ENCODE measurements at places on chromosomes 7 and 10.

DNA sequence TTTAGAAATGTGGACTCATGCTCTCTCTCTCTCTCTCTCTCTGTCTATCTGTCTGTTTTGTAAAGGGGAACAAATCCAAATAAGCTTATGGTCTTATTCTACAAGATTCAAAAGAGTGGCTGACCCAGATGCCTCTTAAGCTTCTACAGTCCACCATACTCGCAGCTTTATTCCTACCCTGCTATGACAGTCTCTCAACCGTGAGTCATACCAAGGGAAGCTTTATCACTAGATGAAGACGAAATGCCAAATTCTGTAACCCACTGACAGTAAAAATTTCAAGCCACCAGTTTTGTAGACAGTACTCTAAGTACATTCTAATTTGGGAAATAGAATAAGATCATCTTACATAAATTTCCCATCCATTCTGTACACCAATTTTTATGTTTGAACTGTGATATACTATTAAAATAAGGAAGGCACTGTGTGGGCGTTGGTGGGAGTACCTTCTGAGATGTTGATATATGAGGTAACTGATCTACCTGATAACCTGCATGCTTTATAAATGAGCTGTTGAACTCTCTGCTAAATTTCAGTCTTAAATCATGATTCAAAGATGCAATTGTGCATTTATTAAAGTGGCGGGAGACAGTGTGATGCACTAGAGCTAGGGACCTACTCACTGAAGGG is 153.2 kb downstream of the KLF6 start:
- no peak for DNase-seq

DNA sequence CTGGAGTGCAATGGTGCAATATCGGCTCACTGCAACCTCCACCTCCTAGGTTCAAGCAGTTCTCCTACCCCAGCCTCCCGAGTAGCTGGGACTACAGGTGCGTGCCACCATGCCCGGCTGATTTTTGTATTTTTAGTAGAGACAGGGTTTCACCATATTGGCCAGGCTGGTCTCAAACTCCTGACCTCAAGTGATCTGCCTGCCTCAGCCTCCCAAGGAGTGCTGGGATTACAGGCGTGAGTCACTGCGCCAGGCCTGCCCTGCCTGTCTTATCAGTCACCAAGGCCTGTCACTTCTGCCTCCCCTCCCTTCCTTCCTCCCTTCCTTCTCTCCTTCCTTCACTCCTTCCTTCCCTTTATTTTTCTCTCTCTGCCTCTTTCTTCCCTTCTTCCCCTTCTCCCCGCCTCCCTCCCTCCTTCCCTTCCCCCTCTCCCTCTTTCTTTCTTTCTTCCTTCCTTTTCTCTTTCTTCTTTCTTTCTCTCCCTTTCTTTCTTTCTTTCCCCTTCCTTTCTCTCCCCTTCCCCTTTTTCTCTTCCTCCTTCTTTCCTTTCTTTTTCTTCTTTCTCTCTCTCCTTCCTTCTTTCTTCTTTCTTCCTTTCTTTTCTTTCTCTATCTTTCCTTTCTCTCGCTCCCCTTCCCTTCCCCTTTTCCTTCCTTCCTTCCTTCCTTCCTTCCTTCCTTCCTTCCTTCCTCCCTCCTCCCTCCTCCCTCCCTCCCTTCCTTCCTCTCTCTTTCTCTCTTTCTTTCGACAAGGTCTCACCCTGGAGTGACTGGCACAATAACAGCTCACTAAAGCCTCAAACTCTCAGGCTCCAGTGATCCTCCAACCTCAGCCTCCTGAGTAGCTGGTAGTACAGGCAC is 3.1 kb upstream of the ST7 start:
- DNase-seq = no peak

GRCh38 chr7:74604326-74605020 is 53.0 kb upstream of the GTF2I start:
- DNase-seq = no peak

DNA sequence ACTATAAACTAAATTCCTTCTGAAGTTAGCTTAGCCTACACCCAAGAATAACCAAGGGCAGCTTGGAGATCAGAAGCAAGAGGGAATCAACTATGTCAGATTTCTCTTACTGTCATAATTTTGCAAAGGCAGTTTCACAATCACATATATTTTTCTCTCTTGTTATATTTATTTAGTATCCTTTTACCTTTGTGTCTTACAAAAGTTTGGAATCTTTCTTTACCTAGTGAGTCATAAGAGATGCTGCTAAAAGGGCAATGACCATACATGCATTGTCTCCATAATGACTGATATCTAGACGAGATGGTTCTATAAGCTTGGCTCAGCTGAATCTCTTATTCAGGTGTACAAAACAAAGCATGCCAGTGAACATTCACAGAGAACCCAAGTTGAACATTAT is 61.1 kb downstream of the PPP1R17 start:
- no peak for DNase-seq

GRCh38 chr7:137135654-137136350 is 207.7 kb downstream of the PTN start:
- peak; percentile 17 for DNase-seq

DNA sequence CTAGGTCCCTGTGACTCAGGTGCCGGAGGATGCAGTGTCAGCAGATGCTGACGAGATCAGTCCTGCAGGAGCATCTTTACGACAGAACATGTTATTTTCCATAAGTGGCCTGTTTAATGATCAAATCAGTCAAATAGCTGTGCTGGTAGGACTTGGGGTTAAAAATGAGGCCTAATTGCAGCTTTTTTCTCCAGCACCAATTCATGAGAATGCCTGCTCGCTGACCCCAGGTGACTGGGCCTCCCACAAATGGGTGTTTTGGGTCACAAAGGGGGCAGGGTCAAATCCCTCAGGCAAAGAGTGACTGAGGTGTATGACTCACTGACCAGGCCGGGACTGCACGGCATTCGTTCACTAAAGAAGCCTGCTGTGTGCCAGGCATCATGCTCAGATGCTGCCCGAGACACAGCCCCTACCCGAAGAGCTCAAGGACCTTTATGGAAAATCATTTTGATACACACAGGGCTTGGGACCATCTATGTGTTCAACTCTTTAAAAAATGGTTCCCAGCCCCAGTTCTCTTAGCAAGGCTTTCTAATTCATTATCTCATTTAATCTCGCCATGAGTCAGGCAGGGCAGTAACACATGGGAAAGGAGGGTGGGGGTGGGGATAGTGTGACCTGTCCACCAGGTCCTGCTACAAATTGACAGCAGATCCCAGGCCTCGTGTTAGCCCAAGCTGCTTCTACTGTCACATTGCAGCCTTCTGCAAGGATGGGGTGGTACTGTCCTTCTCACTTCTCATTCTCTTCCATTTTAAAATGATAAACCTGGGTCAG is 21.1 kb downstream of the ZNF775 start:
- peak; percentile 58 for DNase-seq

- DNase-seq = no peak
These were observed 14.4 kb downstream of the PILRA start for GRCh38 chr7:100387695-100388094.

- no peak for DNase-seq
These were observed 30.0 kb downstream of the PRLHR start for GRCh38 chr10:118565301-118566075.

DNA sequence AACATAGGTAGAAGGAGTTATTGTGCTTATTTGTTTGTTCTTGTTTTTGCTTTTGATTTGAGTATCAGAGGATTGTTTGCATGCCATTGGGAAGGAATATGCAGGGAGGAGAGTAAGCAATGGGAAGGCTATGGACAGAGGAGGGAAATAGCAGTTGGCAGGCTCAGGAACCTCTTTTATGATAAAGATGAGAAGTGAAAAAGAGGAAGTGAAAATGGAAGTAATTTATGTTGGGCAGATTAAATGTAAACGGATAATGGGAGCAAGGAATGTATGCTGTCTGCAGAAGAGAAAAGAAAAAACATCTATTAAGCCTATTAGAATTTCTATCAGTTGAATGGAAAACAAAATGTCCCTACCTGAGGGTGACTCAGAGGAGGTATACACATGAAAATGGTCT is 90.1 kb upstream of the NPSR1 start:
- no peak for DNase-seq

DNA sequence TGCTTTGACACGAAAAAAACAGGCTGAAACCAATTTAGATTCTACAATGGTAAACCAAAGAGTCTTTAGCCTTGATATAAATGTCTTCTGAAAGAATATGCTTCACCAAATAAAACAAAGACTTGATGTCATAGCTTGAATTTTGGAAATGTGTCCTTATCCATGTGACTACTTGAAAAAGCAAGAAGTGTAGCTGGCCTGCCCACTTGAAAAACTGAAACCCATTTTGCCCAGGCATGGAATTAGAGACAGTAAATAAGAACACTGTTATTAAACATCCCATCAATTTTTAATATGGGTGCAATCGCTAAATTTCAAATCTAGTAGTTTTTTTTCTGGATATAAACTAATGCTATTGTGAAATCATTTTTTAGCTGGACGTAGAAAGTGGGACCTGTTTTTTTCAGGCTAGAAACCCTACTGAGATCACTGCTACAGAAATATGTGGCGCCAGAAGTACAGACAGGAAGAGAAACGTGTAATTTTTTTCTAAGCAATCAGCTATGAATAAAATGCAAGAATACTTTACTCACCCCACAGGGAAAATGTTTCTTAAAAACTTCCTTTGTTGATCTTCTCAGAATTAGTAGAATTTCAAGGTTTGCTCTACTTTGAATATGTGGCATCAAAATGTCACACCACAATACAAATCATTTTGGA is 56.7 kb downstream of the PIP4K2A start:
- DNase-seq = no peak

- no peak for DNase-seq
These were observed 194.9 kb upstream of the PRSS58 start for GRCh38 chr7:142452791-142453190.

- no peak for DNase-seq
These were observed 247.4 kb downstream of the PTEN start for GRCh38 chr10:88110822-88111221.

- peak; percentile 60 for DNase-seq
These were observed 649.1 kb downstream of the TNS3 start for GRCh38 chr7:46932676-46933424.

- DNase-seq = no peak
These were observed 233.6 kb upstream of the BMPER start for GRCh38 chr7:33671531-33672262.

GRCh38 chr10:89431977-89432376 is 17.6 kb downstream of the IFIT5 start:
- DNase-seq = peak; percentile 86

- no peak for DNase-seq
These were observed 78.4 kb upstream of the MEOX2 start for GRCh38 chr7:15764851-15765382.

GRCh38 chr7:67637023-67637358 is 640.4 kb downstream of the TYW1 start:
- DNase-seq = peak; percentile 12

DNA sequence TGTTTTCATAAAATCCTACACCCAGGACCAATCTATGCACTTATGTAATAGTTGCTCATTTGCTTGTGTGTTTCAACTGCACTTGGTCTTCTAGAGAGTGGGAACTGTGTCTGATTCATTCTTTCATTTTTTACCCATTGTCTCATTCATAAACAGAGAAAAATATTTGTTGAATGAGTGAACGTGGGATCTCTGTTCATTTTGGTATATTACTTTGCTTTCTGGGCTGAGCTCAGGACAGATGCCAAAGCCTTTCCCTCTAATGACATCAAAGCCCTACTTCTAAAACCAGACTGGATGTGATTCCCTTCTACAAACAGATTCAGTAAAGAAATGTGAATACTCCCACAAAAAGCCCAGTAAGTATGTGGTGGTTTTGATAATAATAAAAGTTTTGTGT is 145.2 kb downstream of the ST7 start:
- peak; percentile 88 for DNase-seq

- no peak for DNase-seq
These were observed 49.6 kb downstream of the MAGI2 start for GRCh38 chr7:79403879-79404278.

- no peak for DNase-seq
These were observed 91.4 kb upstream of the CCDC71L start for GRCh38 chr7:106752367-106752766.

DNA sequence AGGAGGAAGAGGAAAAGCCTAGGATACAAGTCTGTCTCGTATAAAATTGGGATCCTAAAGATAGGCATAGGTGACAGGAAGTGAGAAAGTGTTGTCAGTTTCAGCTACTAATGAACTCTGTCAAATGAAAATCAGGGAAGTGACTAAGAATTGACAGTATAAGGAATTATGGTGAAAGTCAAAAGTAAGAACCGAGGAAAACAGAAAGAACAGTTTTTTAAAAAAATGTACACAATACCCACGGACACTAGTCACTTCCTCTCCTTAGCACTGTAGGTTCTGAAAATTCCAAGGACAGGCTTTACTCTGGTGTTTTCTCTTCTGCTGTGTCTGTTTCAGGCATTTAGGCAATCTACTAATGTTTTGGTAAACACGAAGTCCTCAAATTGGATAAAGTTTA is 42.3 kb downstream of the ATAD1 start:
- DNase-seq = peak; percentile 15

DNA sequence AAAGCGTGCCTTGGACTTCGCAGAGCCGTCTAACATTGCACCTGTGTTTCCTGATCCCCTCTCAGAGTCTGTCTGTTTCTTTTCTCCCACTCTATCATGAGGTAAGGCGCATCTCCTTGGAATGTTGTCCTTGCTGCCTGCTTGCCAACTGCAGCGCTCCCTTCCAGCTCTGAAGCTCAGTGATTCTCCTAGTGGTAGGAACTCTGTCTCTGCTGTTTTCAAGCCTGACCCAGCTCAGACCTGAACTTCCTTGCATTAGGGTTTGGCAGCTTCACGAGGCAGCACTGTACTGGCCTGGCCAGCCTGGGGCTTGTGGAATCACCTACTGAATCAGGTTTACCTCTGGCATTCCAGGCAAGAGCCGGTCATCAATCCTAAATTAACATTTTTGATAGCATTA is 123.9 kb downstream of the CREB5 start:
- DNase-seq = peak; percentile 42

DNA sequence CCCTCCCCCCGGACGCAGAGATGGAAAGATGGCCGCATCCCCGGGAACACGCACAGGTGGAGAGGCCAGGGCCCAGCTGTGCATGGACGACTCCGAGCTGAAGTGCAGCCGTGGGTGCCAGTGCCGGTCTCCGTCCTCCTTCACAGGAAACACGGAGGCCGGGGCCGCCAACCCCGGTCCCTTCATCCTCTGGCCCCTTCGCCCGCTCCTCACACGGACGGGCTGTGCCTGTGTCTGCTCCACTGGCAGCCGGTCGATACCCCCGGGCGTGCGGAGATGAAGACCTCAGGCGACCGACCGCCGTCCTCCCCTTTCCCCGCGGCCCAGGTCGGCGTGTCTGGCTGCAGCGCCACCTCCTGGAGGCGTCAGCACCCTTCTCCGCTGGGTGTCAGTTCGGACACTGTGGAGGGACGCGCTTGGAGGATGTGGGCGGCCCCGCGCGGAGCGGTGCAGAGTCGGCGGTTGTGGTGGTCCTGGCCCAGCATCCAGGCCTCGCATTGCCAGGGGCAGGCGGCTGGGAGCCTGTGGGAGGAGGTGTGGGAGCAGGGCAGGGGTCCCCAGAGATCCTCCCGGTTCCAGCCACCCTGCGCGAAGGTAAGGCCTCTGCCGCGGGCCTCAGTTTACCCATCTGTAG is 9.9 kb downstream of the ZNF511 start:
- DNase-seq = peak; percentile 88

DNA sequence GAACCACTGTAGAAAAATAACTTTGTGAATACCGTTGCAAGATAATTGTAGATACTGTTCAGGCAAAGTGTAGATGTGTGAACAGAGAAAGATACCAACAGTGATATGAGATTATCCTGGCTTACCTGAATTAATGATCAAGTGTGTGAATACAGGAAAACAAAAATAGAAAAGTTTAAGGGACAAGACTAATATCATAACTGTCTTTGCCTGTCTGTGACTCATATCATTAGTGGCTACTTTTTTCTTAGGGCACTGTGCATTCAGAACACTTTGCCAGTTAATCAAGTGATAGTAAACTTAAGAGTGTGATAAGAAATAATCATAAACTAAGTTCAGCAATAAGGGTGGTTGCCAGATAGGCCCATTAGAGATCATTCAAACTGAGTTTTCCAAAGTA is 323.0 kb upstream of the LRGUK start:
- DNase-seq = no peak
